ENCODE measurements at places on chromosomes 7 and 10. TPM values are rescaled to one million over a fixed set of nuclear protein-coding genes. Genes with fewer than 3 reads are reported as not detected.

Gene TAC1
- total RNA-seq = 5.9 TPM

DNA sequence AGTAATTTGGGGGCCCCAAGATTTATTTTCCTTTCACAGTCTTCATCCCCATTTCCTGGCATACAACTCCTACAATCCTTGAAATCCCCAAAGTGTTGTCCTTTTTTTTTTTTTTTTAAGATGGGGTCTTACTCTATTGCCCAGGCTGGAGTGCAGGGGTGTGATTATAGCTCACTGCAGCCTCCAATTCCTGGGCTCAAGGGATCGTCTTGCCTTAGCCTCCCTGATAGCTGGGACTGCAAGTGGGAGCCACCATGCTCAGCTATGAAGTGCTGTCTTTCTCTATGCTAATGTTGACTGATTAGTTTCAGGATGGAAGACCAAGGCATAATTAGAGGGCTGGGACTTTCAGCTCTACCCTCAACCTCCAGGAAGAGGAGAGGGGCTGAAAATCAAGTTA is 41.9 kb upstream of the KAT6B start:
- DNase-seq = no peak

DNA sequence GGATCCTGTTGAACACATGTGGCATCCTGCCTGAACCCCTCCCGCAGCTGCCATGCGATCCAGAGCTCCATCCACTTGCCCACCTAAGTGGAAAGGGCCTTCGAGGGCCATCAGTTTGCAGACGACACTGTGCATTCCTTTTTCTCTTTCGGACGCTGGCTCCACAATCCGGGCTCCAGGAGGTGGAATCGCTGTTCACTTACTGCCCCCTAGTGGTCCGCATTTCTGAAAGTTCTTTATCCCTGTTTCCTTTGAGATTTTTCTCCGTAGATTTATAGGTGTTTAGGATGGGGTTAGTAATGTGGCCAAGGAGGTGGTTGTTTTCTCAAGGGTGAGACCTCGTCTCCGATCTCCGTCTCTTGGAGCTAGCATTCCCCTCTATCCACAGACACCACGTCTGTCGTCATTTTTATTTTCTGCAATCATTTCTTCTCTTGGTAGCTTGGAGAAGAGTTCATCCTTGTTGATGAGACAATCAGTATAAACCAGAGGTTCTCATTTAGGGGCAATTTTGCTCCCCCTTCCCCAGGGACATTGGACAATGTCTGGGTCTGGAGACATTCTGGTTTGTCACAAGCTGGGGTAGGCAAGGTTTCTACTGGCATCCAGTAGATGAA is 204.6 kb downstream of the ARHGAP21 start:
- DNase-seq = peak; percentile 80

- no peak for DNase-seq
Observed at GRCh38 chr10:31143331-31143935, 111.8 kb upstream of the ZNF438 start.

GRCh38 chr7:135791543-135792362 is 43.1 kb upstream of the FAM180A start:
- no peak for DNase-seq

Gene GNG11
- 26.3 TPM for total RNA-seq

DNA sequence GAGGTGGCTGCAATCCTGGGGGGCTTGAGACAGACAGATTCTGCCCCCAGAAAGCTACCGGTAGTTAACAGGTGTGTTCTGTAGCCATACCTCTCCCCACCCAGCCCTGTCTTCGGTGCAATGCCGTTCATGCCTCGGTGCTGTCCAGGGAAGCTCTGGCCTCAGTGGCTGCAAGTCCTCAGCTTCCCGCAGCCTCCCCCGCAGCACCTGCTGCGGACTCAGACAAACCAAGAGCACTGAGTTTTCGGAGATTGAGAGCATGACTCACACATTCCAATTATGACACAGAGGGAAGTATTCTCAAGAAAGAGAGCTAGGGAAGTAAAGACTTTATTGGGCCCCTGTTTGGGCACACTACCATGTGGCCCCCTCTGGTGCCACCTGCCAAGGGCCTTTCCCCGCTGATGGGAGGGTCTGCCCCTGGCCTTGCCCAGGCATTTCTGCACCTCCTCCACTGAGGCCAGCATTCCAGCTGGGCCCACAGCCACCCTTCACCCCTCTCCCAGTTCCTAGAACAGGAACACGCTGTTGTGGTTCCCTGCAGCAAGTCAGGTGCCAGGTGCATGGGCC is 30.2 kb upstream of the EZH2 start:
- DNase-seq = no peak

- DNase-seq = no peak
Observed at GRCh38 chr10:24128066-24128730, 80.7 kb upstream of the KIAA1217 start.

Gene ARMH3
- total RNA-seq = 30.9 TPM

DNA sequence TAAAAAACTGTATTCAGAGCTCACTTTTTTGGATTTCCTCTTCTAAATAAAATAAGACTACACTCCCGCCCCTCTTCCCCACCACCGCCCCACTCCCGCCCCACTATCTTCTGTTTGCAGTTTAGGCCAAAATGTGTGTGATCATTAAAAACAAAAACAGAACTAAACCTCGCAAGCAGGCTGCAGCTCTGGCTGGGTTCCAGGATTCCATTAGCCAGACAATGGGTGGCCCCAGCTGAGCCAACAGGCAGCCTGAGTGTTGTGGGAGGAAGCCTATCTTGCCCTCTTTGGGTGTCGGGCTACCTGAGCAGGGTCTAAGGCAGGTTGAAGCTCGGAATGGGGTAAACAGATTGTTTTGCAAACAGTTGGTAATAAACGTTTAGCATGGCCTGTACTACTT is 41.7 kb downstream of the ARL4A start:
- DNase-seq = peak; percentile 84

GRCh38 chr10:102927311-102928010 is 9.4 kb downstream of the CNNM2 start:
- no peak for DNase-seq

GRCh38 chr10:30493609-30494530 is 59.9 kb downstream of the MAP3K8 start:
- DNase-seq = no peak

GRCh38 chr10:105597312-105597711 is 956.2 kb downstream of the SORCS3 start:
- DNase-seq = no peak

Gene TMEM176B
- total RNA-seq = 78.8 TPM

GRCh38 chr10:131695496-131696165 is 205.2 kb upstream of the PPP2R2D start:
- peak; percentile 45 for DNase-seq

Gene NKX2-3
- total RNA-seq = not detected

Gene AGBL3
- 5.3 TPM for total RNA-seq

Gene FRMPD2
- 0.13 TPM for total RNA-seq

Gene SHTN1
- total RNA-seq = 23.2 TPM

DNA sequence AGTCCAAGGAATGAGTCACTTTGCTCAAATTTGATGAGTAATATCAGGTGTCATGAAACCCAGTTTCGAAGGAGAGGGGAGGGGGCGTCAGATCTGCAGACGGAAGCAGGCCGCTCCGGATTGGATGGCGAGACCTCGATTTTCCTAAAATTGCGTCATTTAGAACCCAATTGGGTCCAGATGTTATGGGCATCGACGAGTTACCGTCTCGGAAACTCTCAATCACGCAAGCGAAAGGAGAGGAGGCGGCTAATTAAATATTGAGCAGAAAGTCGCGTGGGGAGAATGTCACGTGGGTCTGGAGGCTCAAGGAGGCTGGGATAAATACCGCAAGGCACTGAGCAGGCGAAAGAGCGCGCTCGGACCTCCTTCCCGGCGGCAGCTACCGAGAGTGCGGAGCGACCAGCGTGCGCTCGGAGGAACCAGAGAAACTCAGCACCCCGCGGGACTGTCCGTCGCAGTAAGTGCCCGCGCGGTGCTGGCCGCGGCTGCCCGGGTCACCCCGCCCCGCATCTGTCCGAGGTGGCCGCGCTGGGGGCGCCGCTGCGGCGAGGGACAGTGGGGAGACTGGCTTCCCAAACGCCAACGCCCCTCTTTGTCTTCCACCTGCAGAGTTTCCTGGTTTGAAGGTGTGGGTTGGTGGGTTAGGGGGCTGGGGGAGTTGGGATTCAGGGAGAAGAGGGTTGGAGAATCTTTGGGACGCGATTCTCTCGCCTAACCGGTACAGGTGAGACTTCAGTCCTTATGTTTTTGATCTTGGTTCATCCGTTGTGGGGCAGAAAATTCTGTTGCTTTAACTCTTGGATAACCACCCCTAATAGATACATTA is at the start of gene TAC1:
TAC1 (plus strand) TSS at position 351 of the 829 bp plus-strand sequence. CDS start 527 bp downstream, outside the sequence.
- no peak for DNase-seq

GRCh38 chr10:87864496-87865059 is 1.2 kb downstream of the PTEN start:
- DNase-seq = no peak

- no peak for DNase-seq
Observed at GRCh38 chr10:71573562-71574518, 145.7 kb downstream of the C10orf105 start.

Measured in sciatic nerve (tissue), 2 donors.